ENCODE measurements at places on chromosomes 3 and 15. TPM values are rescaled to one million over a fixed set of nuclear protein-coding genes. Genes with fewer than 3 reads are reported as not detected.

Gene GASK1A
- not detected for total RNA-seq

Gene ERICH6
- not detected for total RNA-seq

Gene CHRD
- total RNA-seq, result not detected

- no peak for DNase-seq
Observed at GRCh38 chr3:150756491-150757059, 6.4 kb downstream of the SIAH2 start.

Gene IRAK2
- 4.3 TPM for total RNA-seq

GRCh38 chr3:13047296-13048165 is 25.7 kb downstream of the IQSEC1 start:
- DNase-seq, result no peak

Gene STRA6
- not detected for total RNA-seq

Gene CPLX3
- 0.39 TPM for total RNA-seq

Gene PPM1M
- total RNA-seq, result 108 TPM

DNA sequence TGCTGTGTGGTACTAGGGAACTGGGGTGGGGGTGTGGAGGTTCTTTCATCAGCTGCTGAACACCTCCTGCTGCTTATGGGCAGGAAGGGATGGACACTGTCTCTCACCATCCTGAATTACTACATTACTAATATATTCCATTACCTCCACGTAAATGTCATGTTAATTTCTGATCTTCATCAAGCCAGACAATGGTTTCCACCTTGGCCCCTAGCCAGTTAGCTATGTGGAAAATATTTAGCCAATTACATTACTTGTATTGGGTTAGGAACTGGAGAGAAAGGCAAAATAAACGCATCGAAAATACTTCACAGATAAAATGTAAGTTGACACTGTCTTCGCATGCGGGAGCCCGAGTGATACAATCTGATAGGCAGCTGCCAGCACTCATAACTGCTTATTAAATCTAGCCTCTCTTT is 95.1 kb downstream of the FOXP1 start:
- DNase-seq, result peak; percentile 46

- no peak for DNase-seq
Observed at GRCh38 chr15:57335719-57336118, 40.6 kb upstream of the CGNL1 start.
